Naive B cell (primary cell): ENCODE measurements at places on chromosomes 7 and 10.

GRCh38 chr10:132807621-132808049, 21.7 kb upstream of the NKX6-2 start:
- H3K27ac ChIP-seq, result no peak overlapping the region
- no peak overlapping the region for H3K4me3 ChIP-seq

DNA sequence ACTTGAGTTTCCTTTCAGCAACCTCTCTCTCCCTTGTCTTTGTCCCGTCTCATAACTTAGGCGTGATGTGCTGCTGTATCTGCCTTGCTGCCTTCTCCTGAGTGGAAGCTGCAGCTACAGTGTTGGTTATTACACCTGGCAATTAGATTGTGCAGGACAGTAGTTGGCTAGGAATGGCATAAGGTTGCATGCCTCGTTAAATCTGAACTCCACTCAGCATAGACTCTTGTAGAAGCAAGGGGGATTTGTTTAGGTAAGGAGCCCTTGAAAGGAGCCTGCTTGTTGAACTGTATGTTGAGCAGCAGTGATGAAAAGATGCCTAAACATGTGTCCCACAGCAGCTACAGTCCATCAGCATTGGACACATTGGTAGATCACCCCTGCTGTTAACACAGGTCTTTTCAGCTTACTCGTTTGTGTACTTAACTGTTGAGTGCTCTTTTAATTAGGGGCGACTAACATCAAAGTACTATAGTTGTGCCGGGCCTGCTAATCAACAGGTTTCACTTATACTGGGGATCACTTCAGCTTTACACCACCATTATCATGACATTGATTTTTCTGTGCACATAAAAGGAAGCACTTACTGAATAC, 225.0 kb downstream of the AUTS2 start:
- H3K27ac ChIP-seq, result no peak overlapping the region
- H3K36me3 ChIP-seq, result no peaks in the 10 kb centered on the region
- no peak for DNase-seq
- peak overlapping the region; percentile 94 for H3K4me3 ChIP-seq
- peaks cover 51% of the 10 kb centered on the region for H3K4me1 ChIP-seq
- no peaks in the 10 kb centered on the region for H3K27me3 ChIP-seq

- no peaks in the 10 kb centered on the region for H3K27me3 ChIP-seq
- DNase-seq, result no peak
- peaks cover 4% of the 10 kb centered on the region for H3K36me3 ChIP-seq
- H3K4me3 ChIP-seq, result no peak overlapping the region
- H3K27ac ChIP-seq, result no peak overlapping the region
- H3K4me1 ChIP-seq, result no peaks in the 10 kb centered on the region
These were observed 344.8 kb upstream of the FZD8 start for GRCh38 chr10:35986756-35987502.

DNA sequence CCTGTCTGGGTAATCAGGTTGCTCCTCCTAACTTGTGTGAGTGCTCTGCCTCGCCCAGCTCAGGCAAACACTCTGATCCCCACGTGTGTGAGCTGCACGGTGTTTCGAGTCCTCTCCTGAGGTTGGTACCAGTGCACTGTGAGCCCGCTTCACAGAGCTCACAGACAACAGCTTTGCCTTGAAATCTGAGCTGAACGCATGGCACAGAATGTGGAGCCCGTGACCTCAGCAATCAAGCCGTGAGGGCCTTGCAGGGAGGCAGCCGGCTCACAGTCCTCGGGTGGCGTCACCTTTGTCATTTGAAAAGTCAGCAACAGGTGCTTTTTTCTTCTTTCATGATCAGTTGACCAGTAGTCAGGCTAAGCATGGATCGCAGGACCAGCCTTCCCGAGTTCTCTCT, 60.2 kb upstream of the ADGRA1 start:
- H3K36me3 ChIP-seq, result no peaks in the 10 kb centered on the region
- H3K27me3 ChIP-seq, result peaks cover 29% of the 10 kb centered on the region
- no peak for DNase-seq
- H3K27ac ChIP-seq, result no peak overlapping the region

- H3K36me3 ChIP-seq, result peaks cover 21% of the 10 kb centered on the region
- no peaks in the 10 kb centered on the region for H3K27me3 ChIP-seq
- H3K4me1 ChIP-seq, result peaks cover 13% of the 10 kb centered on the region
- H3K4me3 ChIP-seq, result no peak overlapping the region
- no peak overlapping the region for H3K27ac ChIP-seq
These were observed 24.2 kb downstream of the TACR2 start for GRCh38 chr10:69392481-69393000.
